Tibial nerve (tissue), 4 donors: ENCODE measurements at places on chromosomes 12 and 14.
A peak's percentile ranks its signal among the peaks of the same experiment; 100 is the strongest.

DNA sequence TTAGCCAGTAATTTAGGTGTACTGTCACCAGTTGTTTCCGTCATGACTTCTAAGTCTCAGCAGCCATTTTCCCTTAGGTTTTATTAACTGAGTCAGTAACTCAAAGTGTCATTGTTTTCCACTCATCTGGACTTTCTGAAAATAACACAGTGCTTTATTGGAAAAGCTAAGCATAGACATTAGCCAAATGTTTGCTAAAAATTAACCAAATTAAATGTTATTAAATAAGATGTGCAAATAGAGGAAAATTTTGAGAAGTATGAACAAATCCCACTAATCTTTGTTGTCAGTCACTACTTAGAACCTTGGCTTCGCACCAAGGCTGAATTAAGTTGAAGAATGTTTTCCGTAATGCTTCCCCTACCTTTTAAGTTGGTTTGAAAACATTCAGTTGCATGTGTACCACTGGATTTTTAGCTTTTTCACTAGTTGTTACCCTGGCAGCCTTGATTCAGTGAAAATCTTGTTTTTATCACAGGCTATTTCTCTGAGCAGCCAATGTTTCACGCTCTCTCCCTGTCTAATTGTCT, 43.0 kb downstream of the BORCS5 start:
- peak overlapping the region; percentile 87 for H3K27ac ChIP-seq
- no peak for DNase-seq

GRCh38 chr12:87518481-87518880, 510.7 kb downstream of the C12orf50 start:
- no peak overlapping the region for H3K27ac ChIP-seq
- DNase-seq = no peak
- no peaks in the 10 kb centered on the region for H3K27me3 ChIP-seq
- H3K4me1 ChIP-seq = no peaks in the 10 kb centered on the region
- no peak overlapping the region for H3K4me3 ChIP-seq

GRCh38 chr14:68796418-68797101, 3.7 kb upstream of the ZFP36L1 start:
- no peaks in the 10 kb centered on the region for H3K27me3 ChIP-seq
- peak overlapping the region; percentile 64 for H3K4me3 ChIP-seq
- DNase-seq = no peak

DNA sequence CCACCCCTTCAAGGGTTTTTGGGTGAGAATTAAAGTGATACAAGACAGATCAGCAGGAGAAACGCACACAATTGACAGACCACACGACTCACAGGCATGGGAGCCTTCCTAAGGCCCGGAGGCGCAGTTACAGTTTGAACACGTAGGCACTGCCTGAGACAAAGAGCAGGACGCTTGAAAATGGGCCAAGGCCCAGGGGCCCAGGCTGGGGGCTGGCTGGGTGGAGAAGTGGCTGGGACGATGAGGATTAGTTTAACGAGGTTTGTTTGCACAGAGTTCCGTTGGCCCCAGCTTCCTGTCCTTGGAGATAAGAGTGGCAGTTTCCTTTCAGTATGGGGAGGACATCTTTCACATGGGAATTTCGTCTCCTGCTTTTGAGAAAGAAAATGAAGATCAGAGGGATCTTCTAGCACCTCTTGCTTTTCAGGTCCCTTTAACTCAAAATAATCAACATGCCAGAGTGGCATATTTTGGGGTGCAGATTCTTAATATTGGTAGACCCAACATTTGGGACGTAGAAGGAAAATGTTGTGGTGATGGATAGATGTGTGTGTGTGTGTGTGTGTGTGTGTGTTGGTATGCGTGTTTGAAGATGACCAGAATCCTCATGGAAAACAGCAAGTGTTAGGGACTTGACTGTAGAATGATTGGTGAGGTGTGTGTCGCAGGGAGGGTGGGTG, 44.6 kb downstream of the DLK1 start:
- no peak overlapping the region for H3K4me3 ChIP-seq
- DNase-seq = no peak
- no peaks in the 10 kb centered on the region for H3K36me3 ChIP-seq
- no peaks in the 10 kb centered on the region for H3K27me3 ChIP-seq

GRCh38 chr14:66403183-66403582, 83.0 kb upstream of the CCDC196 start:
- no peak overlapping the region for H3K27ac ChIP-seq
- no peak for DNase-seq
- H3K4me1 ChIP-seq = no peaks in the 10 kb centered on the region
- H3K4me3 ChIP-seq = no peak overlapping the region
- no peaks in the 10 kb centered on the region for H3K36me3 ChIP-seq

GRCh38 chr12:93157279-93157678, 220.4 kb upstream of the NUDT4 start:
- no peak overlapping the region for H3K4me3 ChIP-seq
- no peaks in the 10 kb centered on the region for H3K36me3 ChIP-seq
- H3K27ac ChIP-seq = no peak overlapping the region
- DNase-seq = no peak
- no peaks in the 10 kb centered on the region for H3K27me3 ChIP-seq

DNA sequence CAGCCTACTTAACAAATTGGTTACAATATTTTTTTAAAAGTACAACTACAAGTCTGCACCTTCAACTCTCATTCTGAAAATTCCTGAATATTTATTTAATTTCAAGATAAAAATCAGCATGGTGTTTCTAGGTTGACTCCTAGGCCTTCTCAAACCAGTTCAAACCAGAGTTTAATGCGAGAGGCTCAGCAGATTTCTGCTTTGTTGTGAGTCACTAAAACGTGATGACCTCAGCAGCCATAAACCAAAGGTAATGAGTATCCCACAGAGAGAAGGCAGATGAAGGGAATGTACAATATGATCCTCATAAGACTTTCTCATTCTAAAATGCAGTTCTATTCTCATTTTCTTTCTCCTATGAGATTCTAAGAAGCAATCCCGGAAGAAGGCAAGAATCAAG, 1.5 kb downstream of the PRDM4 start:
- DNase-seq = no peak
- H3K27ac ChIP-seq = peak overlapping the region; percentile 86
- H3K4me3 ChIP-seq = peak overlapping the region; percentile 90
- H3K27me3 ChIP-seq = no peaks in the 10 kb centered on the region
- peaks cover 32% of the 10 kb centered on the region for H3K4me1 ChIP-seq
- peaks cover 2% of the 10 kb centered on the region for H3K36me3 ChIP-seq

GRCh38 chr12:16385782-16386646, 38.6 kb downstream of the MGST1 start:
- no peaks in the 10 kb centered on the region for H3K36me3 ChIP-seq
- no peaks in the 10 kb centered on the region for H3K4me1 ChIP-seq
- DNase-seq = peak; percentile 17
- no peaks in the 10 kb centered on the region for H3K27me3 ChIP-seq
- no peak overlapping the region for H3K4me3 ChIP-seq

- H3K4me3 ChIP-seq = no peak overlapping the region
- peaks cover 3% of the 10 kb centered on the region for H3K4me1 ChIP-seq
- DNase-seq = no peak
- H3K36me3 ChIP-seq = no peaks in the 10 kb centered on the region
- no peak overlapping the region for H3K27ac ChIP-seq
Observed at GRCh38 chr12:31517994-31518393, 72.9 kb downstream of the DENND5B start.

DNA sequence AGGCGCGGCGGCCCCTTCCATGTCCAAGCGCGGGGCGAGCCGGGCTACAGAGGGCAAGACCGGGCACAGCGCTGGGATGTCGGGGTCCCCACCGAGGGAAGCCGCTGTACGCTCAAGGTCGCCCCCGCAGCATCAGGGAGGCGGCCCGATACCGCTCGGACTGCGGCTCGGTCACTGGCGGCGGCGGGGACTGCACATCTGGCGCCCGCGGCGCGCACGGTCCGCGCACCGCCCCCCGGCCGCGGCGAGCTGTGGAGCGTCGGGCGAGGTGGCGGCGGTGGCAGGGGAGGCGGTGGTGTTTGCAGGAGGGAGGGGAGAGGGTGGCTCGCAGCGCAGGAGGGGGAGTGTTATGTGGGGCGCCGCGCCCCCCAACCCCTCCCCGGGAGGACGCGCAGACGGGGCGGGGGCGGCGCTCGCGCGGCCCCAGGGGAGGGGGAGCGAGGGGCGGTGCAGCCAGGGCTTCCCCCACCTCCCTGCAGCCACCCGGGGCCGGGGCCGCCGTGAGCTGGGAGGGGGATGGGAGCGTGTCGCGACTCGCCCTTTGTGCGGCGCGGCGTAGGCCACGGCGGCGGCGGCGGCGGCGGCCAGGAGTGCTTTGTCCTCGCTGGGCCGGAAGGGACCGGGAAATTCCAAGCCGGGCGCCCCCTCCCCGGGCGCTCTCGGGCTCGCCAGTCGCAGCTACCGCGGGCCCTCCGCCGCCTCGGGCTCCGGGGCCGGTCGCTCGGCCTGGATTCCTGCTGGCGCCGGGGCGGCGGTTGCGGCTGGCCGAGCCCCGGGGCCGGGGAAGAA, at the start of gene NUAK1:
TSS of gene NUAK1 (minus strand) at position 322 of the 789 bp plus-strand sequence. CDS start at position 21, 301 bp downstream.
- H3K4me3 ChIP-seq = peak within 1 kb of the TSS; percentile 56
- H3K36me3 ChIP-seq = no peaks in the 10 kb centered on the region
- H3K4me1 ChIP-seq = peaks cover 31% of the 10 kb centered on the region
- H3K27ac ChIP-seq = peak within 1 kb of the TSS; percentile 96
- H3K27me3 ChIP-seq = no peaks in the 10 kb centered on the region

- no peak for DNase-seq
- H3K27me3 ChIP-seq = no peaks in the 10 kb centered on the region
- H3K4me1 ChIP-seq = no peaks in the 10 kb centered on the region
Observed at GRCh38 chr14:85308531-85309300, 221.2 kb upstream of the FLRT2 start.

- no peaks in the 10 kb centered on the region for H3K4me1 ChIP-seq
- no peaks in the 10 kb centered on the region for H3K36me3 ChIP-seq
- no peak overlapping the region for H3K27ac ChIP-seq
- H3K27me3 ChIP-seq = no peaks in the 10 kb centered on the region
- DNase-seq = no peak
- no peak overlapping the region for H3K4me3 ChIP-seq
Observed at GRCh38 chr12:93966516-93967133, 181.8 kb upstream of the PLXNC1 start.

- no peak overlapping the region for H3K27ac ChIP-seq
- H3K36me3 ChIP-seq = no peaks in the 10 kb centered on the region
- H3K4me3 ChIP-seq = no peak overlapping the region
- H3K27me3 ChIP-seq = no peaks in the 10 kb centered on the region
- no peaks in the 10 kb centered on the region for H3K4me1 ChIP-seq
Observed at GRCh38 chr14:51715742-51716141, 64.0 kb downstream of the FRMD6 start.

DNA sequence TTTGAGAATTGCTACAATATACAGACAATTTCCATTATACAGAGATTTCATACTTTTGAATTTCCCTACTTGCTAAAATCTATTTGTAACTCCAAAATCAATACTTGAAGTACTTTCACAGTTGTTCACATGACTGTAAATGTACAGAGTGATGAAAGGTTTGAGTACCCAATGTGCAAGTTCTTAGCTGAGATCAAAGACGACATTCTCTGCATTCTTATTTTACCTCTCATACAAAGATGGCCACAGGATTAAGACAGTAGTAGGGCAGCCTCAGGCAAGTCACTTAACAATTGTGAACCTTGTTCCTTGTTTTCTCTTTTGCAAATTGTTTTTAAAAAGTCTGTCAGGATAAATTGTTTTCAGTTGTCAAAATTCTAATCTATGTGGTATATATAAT, 255.9 kb upstream of the KITLG start:
- DNase-seq = no peak
- H3K27me3 ChIP-seq = no peaks in the 10 kb centered on the region
- H3K27ac ChIP-seq = no peak overlapping the region
- no peak overlapping the region for H3K4me3 ChIP-seq
- no peaks in the 10 kb centered on the region for H3K4me1 ChIP-seq

DNA sequence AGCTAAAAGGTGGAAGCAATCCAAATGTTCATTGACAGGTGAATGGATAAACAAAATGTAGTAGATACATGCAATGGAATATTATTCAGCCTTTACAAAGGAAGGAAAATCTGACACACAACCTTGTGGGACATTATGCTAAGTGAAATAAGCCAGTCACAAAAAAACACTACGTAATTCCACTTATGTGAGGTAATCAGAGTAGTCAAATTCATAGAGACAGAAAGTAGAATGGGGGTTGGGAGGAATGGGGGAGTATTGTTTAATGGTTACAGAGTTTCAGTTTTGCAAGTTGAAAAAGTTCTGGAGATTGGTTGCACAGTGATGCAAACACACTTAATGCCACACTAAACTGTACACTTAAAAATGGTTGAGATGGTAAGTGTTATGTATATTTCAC, 62.8 kb downstream of the LIN52 start:
- H3K36me3 ChIP-seq = no peaks in the 10 kb centered on the region
- no peak overlapping the region for H3K4me3 ChIP-seq
- no peak for DNase-seq
- no peak overlapping the region for H3K27ac ChIP-seq
- H3K27me3 ChIP-seq = no peaks in the 10 kb centered on the region

DNA sequence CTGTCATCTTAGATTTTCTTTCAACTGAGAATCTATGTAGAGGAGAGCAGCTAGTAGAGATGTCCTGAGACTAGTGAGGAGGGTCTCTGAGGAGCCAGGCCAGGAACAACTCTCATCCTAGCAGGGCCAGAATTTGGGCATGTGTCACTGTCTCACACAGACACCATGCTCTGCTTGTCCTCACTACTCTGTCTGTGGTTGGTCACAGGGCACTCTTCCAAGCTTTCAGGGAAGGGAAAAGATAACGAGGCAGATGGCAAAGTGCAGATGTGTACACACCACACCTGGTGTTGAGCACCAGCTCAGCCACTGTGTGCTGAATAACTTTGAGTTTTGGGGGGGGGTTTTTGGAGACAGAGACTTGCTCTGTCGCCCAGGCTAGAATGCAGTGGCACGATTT, 2.5 kb downstream of the SSPN start:
- peak overlapping the region; percentile 94 for H3K27ac ChIP-seq
- H3K27me3 ChIP-seq = no peaks in the 10 kb centered on the region
- no peak for DNase-seq
- H3K4me1 ChIP-seq = peaks cover 41% of the 10 kb centered on the region

- DNase-seq = no peak
- no peak overlapping the region for H3K27ac ChIP-seq
- H3K36me3 ChIP-seq = peaks cover 75% of the 10 kb centered on the region
- H3K27me3 ChIP-seq = no peaks in the 10 kb centered on the region
- H3K4me1 ChIP-seq = no peaks in the 10 kb centered on the region
- H3K4me3 ChIP-seq = no peak overlapping the region
Observed at GRCh38 chr14:105379946-105380345, 18.4 kb upstream of the TEX22 start.

- peaks cover 19% of the 10 kb centered on the region for H3K4me1 ChIP-seq
- H3K27ac ChIP-seq = no peak overlapping the region
- H3K36me3 ChIP-seq = peaks cover 10% of the 10 kb centered on the region
Observed at GRCh38 chr14:75063013-75063412, 811 bp downstream of the ACYP1 start.

GRCh38 chr12:33012226-33012625, 115.6 kb upstream of the PKP2 start:
- no peak overlapping the region for H3K27ac ChIP-seq
- no peak for DNase-seq
- H3K4me1 ChIP-seq = no peaks in the 10 kb centered on the region
- no peaks in the 10 kb centered on the region for H3K27me3 ChIP-seq
- H3K36me3 ChIP-seq = no peaks in the 10 kb centered on the region
- no peak overlapping the region for H3K4me3 ChIP-seq
